Osteocyte (in vitro differentiated cells): ENCODE measurements at places on chromosomes 1 and 21. TPM values are rescaled to one million over a fixed set of nuclear protein-coding genes. Genes with fewer than 3 reads are reported as not detected.
A peak's percentile ranks its signal among the peaks of the same experiment; 100 is the strongest.

The TMOD4 gene
- 2.8 TPM in 1 of 2 replicates, not detected in the other for total RNA-seq

The LRRC53 gene
- total RNA-seq, result not detected in 2 replicates

The LY9 gene
- total RNA-seq, result not detected in 2 replicates

DNA sequence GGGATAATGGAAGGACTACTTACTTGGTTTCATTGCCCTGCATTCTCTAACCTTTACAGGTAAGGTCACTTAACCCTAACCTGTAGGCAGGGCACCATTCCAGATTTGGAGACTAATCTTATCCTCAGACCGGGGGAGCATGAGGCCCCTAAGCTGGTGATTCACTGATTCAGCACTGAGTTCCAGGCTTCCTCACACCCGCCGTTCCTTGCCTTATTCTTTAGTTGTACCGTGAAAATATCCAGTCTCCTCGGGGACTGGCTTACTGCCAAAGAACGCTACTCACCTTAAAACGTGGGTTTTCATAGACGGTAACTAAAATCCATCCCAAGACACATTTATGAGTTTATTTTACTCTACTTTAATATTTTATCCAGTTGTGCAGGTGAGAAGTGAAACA lies 44.3 kb upstream of the COL24A1 start:
- H3K27ac ChIP-seq, result no peak overlapping the region
- H3K36me3 ChIP-seq, result no peaks in the 10 kb centered on the region
- H3K4me3 ChIP-seq, result no peak overlapping the region
- DNase-seq, result no peak

DNA sequence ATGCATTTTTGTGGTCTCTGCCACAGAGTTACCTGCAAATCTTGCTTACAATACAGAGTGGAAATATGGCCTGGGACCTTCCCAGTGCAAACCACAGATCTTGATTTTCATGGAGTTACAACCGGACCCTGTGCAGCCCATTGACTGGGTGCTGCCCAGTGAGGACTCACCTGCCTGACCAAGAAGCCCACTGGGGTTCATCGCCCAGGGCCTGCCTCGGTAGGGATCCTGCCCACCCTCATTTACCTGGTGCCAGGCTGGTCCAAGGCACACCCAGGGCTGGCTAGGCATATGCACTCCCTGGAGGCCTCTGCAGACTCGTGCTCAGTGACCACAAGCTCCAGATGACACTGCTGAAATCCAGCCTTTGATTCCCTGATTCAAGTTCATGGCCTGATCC lies 572.7 kb downstream of the NPHP4 start:
- H3K4me3 ChIP-seq, result no peak overlapping the region
- no peaks in the 10 kb centered on the region for H3K27me3 ChIP-seq
- H3K27ac ChIP-seq, result no peak overlapping the region
- H3K36me3 ChIP-seq, result no peaks in the 10 kb centered on the region
- no peak for DNase-seq
- no peaks in the 10 kb centered on the region for H3K4me1 ChIP-seq

DNA sequence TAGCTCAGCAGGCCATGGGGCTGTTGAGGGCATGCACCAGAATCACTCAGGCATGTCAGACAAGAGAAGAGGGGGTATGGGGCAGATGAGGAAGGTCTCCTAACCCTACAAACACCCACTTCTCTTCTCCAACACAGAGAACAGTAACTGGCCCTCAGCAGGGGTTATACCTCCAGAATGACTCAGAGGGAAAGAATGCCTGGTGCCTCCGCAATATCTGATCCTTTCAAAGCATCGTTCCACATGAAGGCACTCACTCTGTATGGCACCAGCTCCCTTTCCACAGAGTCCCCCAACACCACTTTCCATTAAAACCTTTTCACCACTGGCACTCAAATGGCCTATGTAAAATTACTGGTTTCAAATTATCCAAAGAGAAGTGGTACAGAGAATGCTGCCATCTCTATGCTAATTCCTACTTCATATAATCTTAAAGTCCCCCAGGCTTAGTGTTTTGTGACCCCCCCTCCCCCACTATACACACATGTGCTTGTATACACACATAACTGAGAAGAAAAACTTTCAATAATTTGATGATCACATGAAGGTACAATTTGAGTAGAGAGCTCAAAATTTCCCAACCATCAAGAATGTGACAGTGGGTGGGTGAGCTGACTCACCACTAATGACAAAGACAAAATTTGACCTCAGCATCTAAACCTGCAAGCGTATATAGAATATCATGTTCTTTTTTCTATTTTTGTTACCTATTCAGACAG lies 91.5 kb downstream of the SIPA1L2 start:
- H3K4me3 ChIP-seq, result no peak overlapping the region
- H3K27me3 ChIP-seq, result no peaks in the 10 kb centered on the region
- DNase-seq, result no peak

DNA sequence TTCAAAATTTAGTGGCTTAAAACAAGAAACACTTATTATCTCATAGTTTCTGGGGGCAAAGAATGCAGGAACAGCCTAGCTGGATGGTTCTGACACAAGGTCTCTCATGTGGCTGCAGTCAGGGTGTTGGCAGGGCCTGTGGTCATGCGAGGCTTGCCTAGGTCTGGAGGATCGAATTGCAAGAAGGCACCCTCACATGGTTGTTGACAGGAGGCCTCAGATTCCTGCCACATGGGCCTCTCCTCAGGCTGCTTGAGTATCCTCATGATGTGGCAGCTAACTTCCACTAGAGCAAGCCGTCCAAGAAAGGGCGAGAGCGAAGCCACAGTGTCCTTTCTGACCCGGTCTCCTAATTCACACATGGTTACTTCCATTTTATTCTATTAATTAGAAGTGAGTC lies 6.2 kb upstream of the NRIP1 start:
- H3K4me3 ChIP-seq, result no peak overlapping the region
- no peaks in the 10 kb centered on the region for H3K36me3 ChIP-seq
- H3K4me1 ChIP-seq, result no peaks in the 10 kb centered on the region

- no peaks in the 10 kb centered on the region for H3K36me3 ChIP-seq
- no peak for DNase-seq
- no peak overlapping the region for H3K4me3 ChIP-seq
These were observed 27.4 kb downstream of the CHML start for GRCh38 chr1:241612533-241613477.

DNA sequence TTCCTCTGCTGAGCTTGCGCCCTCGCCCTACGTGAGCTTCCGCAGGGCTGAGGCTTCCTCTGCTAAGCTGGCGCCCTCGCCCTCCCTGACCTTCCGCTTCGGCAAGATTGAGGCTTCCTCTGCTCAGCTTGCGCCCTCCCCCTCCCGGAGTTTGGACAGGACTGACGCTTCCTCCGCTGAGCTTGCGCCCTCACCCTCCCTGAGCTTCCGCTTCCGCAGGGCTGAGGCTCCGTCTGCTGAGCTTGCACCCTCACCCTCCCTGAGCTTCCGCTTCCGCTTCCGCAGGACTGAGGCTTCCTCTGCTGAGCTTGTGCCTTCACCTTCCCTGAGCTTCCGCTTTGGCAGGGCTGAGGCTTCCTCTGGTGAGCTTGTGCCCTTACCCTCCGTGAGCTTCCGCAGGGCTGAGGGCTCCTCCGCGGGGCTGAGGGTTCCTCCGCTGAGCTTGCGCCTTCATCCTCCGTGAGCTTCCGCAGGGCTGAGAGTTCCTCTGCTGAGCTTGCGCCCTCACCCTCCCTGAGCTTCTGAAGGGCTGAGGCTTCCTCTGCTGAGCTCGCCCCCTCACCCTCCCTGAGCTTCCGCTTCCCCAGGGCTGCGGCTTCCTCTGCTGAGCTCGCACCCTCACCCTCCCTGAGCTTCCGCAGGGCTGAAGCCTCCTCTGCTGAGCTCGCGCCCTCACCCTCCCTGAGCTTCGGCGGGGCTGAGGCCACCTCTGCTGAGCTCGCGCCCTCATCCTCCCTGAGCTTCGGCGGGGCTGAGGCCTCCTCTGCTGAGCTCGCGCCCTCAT lies 753.6 kb upstream of the TPTE start:
- peak; percentile 90 for DNase-seq
- H3K4me3 ChIP-seq, result no peak overlapping the region
- H3K27ac ChIP-seq, result no peak overlapping the region
- H3K27me3 ChIP-seq, result no peaks in the 10 kb centered on the region
- no peaks in the 10 kb centered on the region for H3K4me1 ChIP-seq

DNA sequence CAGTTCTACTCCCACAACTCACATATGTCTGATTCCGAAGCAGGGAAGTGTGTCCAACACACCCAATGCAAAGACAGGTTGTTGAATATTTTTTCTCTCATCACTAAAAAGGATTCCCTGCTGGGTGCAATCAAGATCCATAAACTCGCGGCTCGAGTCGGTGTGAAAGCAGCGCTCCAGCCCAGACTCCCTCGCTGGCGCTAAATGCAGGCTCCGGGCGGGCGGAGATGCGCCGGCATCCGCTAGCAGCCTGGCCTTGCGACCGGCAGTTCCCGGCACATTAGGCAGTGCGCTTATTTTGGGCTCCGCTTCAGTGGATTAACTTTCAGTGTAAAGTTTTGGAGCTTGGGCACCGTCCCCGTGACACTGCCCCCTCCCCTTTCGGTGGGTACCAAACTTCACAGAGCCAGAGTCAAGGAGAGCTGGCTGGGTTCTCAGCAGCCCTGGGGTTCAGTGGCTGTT lies 87.7 kb upstream of the POU3F1 start:
- H3K4me1 ChIP-seq, result peaks cover 23% of the 10 kb centered on the region
- H3K4me3 ChIP-seq, result no peak overlapping the region
- peaks cover 7% of the 10 kb centered on the region for H3K27me3 ChIP-seq
- H3K36me3 ChIP-seq, result no peaks in the 10 kb centered on the region
- DNase-seq, result no peak

DNA sequence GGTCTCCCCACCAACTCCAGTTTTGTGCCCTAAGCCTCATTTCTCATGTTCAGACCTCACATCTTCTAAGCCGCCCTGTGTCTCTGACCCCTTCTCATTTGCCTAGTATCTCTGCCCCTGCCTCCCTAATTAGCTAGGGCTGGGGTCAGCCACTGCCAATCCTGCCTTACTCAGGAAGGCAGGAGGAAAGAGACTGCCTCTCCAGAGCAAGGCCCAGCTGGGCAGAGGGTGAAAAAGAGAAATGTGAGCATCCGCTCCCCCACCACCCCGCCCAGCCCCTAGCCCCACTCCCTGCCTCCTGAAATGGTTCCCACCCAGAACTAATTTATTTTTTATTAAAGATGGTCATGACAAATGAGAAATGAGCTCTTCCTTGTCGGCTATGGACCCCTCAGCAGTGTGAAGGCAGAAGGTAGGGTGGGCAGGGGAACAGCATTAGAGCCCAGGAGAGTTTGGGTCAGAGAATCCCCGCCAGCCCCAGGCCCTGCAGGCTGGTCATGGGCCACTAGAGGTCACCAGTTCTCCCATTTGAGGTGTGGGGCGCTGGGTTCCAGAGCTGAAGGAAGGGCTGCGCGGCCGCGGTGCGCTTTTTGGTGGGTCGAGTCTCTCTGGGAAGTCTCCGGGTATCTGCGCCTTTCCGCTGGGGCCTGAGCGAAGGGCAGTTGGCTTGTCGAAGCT lies 11.5 kb downstream of the ADAMTSL4 start:
- peak overlapping the region; percentile 100 for H3K27ac ChIP-seq
- H3K4me3 ChIP-seq, result peak overlapping the region; percentile 91
- DNase-seq, result peak; percentile 94
- no peaks in the 10 kb centered on the region for H3K27me3 ChIP-seq
- peaks cover 55% of the 10 kb centered on the region for H3K4me1 ChIP-seq
